Fibroblast of skin of left biceps (primary cell): ENCODE measurements at places on chromosomes 3 and 15.
A peak's percentile ranks its signal among the peaks of the same experiment; 100 is the strongest.

DNA sequence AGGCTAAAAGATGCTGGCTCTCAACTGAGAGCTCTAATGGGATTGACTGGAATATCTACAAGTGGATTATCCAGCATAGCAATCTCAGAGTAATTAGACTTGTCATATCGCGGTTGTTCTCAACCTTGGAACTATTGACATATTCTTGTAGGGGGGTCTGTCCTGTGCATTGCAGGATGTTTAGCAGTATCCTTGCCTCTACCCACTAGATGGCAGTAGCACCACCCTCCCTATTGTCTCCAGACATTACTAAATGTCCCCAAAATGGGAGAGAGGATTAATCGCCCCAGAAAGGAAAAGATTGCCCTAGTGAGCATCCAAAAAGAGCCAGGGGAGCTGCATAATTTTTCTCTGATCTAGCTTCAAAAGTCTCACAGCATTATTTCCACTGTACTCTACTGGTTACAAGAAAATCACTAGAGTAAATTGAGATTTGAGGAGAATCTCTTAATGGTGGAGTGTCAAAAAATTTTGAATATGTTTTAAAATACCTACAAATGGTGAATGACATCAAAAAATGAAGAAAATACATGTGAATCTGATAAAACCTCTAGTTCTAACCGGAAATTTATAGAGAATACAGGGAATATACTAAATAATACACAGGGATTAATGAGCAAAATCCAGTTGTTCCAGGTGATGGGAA is 388.2 kb upstream of the AGTR1 start:
- DNase-seq, result peak; percentile 17

DNA sequence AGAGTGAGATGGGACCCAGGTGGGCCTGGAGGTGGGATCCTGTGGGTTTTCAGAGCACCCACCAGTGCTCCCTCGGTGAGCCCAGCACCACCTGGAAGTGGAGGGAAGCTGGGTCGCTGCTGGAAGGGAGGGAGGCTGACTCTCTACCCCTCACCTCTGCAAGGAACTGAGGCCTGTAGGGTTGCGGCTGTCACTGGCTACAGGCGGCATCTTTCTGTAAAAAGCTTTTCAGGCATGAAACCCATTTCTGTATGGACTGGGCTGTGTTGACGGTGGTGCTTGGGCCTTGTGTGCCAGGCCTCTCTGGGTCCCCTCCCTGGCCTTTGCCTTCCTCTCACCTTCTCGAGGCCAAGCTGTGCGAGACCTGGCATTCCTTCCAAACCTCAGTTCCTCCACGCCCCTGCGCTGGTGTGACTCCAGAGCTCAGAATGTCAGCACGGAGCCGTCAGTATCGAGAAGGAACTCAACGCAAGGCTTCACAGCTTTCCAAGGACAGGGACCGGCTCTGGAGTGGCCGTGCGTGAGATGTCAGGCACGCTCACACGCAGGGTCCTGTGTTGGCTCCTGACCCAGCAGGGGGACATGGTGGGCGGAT is 16.6 kb downstream of the ABTB1 start:
- DNase-seq, result no peak

- DNase-seq, result no peak
Measured at GRCh38 chr3:133383175-133383574, 16.7 kb upstream of the BFSP2 start.

- peak; percentile 59 for DNase-seq
Measured at GRCh38 chr3:12868039-12869034, 27.0 kb upstream of the RPL32 start.

GRCh38 chr3:141422961-141423582 is 54.8 kb downstream of the ZBTB38 start:
- DNase-seq, result no peak

DNA sequence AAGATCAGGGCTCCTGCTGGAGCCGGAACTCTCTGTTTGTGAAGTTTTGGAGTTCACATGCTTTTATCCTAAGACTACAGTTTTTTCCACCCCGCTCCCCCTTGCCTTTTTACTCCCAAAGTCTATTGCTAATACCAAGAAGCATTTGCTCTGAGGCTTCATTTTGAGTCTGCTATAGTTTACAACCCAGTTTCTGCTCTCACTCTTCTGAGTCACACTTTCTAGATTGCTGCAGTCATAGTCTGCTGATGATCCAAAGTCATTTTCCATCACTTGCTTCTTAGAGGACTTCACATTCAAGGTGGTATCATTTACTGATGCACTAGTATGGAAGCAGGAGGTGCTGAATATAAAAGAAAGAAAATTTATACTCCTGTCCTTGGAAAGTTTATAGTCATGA is 937.4 kb downstream of the IGSF11 start:
- no peak for DNase-seq

DNA sequence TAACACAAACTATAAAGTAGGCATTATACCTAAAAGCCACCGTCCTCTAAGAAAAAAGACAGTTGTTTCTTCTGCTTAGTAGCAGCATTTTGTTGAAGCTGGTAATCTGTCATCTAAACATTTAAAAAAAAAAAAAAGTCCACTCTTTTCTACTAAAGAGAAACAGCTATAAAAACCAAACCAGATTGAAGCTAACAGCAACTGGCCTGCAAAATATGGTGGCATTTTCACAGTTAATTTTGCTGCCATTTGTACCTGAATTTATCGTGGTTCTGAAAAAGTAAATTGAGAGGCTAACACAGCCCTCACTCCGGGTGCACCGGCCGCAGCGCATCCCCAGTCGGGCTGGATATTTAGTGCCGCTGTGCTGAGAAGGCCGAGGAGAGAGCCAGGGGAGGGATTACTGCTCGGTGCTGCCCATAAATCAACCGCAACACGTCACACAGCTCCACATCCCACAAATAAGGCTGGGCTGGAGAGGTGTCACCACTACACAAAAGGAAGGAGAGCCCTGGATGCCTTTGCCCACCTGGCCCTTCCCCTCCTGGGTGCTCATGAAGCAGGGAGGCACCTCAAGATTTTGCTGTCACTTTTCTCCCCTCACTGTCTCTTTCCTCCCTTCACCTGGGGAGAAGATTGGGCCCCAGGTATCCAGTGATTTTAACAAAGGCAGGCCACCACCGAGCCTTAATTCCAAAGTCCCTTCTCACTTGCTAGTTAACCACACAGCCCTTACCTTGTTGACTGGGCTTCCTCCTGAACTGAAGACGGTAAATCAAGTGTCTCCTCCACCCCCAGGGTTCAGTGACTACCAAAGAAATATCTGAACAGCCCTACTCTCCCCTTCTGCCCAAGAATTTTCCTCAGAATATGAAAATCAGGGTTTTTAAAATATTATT is 44.4 kb downstream of the MECOM start:
- DNase-seq, result no peak

- no peak for DNase-seq
Measured at GRCh38 chr15:100229181-100230163, 112.3 kb downstream of the ADAMTS17 start.

DNA sequence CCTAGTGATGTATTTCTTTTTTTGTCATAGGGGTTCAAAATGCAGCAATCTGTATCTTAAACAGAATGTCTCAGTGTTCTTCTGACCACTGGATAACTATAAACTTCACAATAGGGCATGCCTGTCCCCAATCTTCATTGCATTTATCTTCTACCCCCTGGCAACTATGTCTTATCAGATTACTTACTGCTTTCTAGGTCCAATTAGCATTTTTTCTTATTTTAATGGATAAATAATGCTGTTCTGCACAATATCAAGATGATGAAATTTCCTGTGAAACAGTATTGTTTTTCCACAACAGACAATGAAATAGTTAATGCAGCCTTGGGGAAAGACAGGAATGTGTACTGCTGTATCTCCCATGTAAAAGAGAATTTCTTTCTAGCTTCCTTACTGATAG is 432.1 kb downstream of the NSUN3 start:
- no peak for DNase-seq

- DNase-seq, result no peak
Measured at GRCh38 chr3:127224118-127224517, 31.2 kb downstream of the PRR23E start.

DNA sequence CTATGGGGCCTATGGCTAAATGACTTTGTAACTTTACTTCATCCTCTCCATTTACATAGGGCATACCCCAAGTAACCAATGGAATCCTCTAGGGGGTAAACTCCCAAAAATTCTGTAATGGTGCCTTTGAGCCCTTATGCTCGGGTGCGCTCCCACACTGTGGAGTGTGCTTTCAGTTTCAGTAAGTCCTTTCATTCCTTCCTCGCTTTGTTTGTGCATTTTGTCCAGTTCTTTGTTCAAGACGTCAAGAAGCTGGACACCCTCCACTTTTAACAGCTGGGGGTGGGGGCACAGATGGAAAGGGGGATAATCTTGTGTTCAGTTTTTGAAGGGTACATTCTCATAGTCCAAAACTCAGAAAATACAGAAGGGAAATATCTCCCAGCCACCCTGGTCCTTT is 84.4 kb upstream of the C2CD4B start:
- no peak for DNase-seq

DNA sequence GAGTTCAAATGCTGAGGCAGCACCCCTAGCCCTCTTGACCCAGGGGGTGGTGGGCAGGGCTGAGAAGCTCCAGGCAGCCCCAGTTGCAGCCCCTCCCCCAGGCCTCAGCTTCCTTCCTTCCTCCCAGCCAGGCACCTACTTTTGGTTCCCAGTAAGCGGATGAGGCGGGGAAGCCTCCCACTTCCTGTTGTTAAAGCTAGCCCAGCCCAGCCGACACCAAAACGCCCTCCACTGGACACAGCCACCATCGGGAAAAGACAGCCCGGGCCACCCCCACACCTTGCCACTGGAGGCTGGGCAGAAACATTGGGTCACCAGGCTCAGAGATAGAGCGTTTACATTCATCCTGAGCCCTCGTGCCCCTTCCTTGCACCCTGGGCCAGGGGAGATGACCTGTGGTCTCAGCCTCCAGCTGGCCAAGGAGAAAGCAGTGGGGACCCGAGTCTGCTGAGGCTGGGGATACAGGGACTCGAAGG is 3.5 kb downstream of the DUSP7 start:
- DNase-seq, result no peak

DNA sequence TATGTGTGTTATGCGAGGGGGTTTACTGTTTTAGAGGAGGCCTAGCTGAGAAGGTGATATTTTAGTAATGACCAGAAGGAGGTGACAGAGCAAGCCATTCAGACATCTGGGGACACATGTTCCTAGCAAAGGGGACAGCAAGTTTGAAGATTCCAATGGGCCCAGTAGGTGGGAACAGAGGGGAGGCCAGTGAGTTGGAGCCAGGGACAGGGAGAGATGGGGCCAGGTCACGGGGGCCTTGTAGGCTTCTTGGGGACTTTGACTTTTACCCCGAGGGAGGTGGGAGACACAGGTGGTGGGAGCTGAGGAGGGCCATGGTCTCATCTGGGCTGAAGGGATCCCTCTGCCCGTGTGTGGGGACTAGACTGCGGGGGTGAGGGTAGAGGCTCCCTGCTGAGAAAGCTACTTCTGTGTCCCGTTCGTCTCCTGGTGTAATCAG is 72.5 kb downstream of the MGLL start:
- DNase-seq, result no peak

GRCh38 chr3:51671734-51672475 is 853 bp downstream of the TEX264 start:
- DNase-seq, result no peak

DNA sequence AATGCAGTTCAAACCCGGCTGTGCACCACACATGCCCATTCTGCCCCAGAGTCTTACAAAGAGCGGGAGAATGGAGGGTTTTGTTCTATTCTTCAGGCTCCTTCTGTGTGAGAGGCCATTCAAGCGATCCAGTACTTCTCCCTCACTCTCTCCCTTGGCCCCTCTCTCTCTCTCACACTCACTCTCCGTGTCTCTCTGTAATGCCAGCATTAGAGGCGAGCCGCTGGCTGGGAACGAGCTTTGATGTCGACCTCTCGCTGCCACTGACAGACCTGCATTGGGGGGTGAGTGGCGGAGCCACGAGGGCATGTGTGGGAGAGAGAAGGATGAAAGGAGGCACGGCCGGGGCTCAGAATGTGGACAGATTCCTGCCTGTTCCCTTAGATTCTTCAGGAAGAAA is 231.7 kb upstream of the ARRDC4 start:
- DNase-seq, result no peak

- no peak for DNase-seq
Measured at GRCh38 chr3:78273326-78273725, 1233.4 kb downstream of the ROBO2 start.

- no peak for DNase-seq
Measured at GRCh38 chr3:81375921-81376320, 385.5 kb downstream of the GBE1 start.

DNA sequence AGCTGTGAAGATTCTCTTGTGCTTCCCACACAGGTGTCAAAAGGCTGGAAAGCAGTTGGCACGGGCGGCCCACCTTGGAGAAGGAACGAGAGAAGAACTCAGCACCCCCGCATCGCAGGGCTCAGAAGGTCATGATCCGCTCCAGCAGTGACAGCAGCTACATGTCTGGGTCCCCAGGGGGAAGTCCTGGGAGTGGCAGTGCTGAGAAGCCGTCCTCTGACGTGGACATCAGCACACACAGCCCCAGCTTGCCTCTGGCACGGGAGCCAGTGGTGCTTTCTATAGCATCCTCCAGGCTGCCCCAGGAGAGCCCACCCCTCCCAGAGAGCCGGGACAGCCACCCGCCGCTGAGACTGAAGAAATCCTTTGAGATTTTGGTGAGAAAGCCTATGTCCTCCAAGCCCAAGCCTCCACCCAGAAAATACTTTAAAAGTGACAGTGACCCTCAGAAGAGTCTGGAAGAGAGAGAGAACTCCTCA is 31.4 kb downstream of the STARD5 start:
- DNase-seq, result no peak

- DNase-seq, result no peak
Measured at GRCh38 chr15:38378161-38378560, 75.8 kb upstream of the FAM98B start.

DNA sequence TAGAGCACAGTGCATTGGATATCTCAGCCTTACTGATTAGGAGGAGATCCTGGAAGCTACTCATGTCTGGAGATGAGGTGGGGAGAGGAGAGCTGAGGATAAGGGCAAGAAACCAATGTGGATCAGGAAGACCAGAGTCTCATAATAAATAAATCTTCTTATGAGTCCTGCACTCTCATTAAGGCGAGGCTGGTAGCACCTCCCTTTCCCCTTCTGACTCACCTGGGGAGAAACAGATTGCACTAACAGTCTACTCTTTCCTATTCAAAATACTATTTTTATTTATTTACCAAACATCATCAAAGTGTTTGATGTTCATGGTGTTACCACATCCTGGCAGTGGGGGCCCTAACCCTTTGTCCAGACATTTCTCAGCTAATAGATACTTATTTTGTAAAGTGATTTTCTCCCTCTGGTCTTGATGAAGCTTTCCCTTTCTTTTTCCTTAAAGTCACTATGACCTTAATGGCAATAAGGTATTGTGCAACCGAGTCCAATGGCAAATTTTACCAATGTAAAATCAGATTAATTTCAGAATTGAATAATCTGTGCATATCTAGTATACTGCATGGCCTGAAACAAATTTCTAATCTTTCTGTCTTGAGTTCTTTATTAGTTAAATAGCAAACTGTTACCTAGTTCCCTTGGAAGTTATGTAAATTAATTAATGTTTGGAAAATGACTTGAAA is 81.1 kb downstream of the IQCH start:
- no peak for DNase-seq

- DNase-seq, result no peak
Measured at GRCh38 chr3:184368586-184369183, 7.2 kb downstream of the POLR2H start.
